ENCODE measurements at places on chromosomes 1 and 21.

DNA sequence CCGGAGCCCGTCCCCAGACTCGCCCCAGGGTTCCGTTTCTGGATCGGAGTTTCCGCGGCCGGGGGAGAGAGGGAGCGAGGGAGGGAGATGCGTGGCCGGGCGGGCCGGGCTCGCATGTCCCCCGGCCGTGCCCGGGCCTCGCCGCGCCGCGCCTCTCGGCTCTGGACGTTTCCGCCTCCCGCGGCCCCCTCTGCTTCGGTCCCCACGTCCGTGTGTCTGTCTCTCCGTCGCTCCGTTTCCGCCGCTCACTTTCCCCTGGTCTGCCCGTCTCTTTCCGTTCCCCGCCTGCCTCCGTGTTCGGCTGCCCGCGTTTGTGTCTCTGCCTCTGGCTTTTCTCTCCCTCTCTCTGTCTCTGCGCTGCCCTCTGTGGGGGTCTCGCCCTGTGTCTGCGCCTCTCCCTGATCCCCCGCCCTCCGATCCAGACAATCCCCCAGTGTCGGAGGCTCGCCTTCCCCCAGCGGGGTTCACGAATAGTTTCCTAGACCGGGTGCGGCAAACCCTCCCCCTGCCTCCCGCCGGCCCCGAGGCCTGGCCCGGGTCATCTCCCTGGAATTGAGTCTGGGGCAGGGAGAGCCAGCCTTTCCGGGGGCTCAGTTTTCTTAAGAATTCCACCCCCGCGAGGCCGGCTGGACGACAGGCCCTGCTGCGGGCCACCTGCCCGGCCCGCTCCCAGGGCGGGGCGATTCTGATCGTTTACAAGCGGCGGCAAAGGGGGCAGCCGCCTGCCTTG is 735 bp downstream of the NBL1 start:
- no peak for DNase-seq

- no peak for DNase-seq
These were observed 98.0 kb downstream of the FGGY start for GRCh38 chr1:59394706-59395425.

- no peak for DNase-seq
These were observed 4.9 kb upstream of the SHISA4 start for GRCh38 chr1:201883786-201884185.

- DNase-seq, result no peak
These were observed 5.6 kb upstream of the BSDC1 start for GRCh38 chr1:32399843-32400242.

GRCh38 chr1:228407106-228408040 is 738 bp upstream of the TRIM11 start:
- no peak for DNase-seq

All from NCI-H226 (cell line).